ENCODE measurements at places on chromosomes 12 and 14.

- no peak for DNase-seq
Measured at GRCh38 chr12:65229441-65229840, 49.0 kb upstream of the MSRB3 start.

DNA sequence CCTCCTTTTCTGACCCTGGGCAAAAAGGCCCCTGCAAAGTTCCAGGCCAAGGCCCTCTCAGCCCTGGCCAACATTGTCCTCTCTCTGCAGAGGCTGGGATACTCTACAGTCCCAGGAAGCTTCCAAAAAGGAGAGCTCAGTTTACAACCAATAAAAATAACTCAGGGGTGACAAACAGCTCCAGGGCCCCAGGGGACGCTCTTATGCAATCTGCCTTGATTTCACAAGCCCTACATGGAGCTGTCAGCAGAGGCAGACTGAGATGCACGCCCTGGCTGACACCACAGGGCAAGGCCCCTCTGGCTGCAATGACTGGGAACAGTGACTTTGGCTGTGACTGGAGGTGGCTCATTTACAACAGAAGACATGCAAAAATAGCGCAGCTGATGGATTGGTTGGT is 129.0 kb upstream of the MED13L start:
- no peak for DNase-seq

GRCh38 chr12:115213538-115214016 is 529.6 kb upstream of the TBX3 start:
- DNase-seq, result no peak

- no peak for DNase-seq
Measured at GRCh38 chr14:58491593-58491992, 64.1 kb downstream of the KIAA0586 start.

DNA sequence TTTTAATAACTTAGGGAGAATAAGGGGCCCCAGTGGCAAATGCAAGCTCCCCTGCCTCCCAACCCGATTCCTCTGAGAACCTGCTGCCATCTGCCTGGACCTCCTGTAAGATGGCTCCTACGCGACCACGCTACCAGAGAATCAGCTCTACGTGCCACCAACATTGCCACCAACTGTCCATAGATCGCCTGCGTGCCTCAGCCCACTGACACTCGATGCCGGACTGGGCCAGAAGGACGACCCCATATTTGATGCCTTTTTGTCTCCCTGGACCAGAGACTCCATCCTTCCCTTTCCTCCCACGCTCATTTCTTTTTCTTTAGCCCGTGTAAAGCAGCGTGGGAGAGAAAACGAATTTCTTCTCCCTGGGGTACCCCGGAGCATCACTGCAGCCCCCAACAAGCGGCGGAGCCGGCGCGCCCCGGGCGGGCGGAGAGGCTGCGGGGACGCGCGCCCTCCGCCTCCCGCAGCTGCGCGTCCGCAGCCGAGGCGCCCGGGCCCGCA is 565 bp upstream of the KLHL42 start:
- DNase-seq, result no peak

- no peak for DNase-seq
Measured at GRCh38 chr12:1351926-1352325, 242.5 kb downstream of the FBXL14 start.

DNA sequence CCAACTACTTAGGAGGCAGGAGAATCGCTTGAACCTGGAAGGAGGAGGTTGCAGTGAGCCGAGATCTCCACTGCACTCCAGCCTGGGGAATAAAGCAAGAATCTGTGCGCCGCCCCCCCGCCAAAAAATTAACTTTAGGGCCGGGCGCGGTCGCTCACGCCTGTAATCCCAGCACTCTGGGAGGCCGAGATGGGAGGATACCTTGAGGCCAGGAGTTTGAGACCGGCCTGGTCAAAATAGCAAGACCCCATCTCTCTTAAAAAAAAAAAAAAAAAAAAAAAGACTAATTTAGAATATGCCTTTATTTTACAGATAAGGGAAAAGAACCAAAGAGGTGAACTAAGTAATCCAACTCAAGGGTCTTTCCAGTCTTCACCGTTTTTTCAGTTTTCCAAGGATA is 1.2 kb downstream of the KANSL2 start:
- no peak for DNase-seq

- no peak for DNase-seq
Measured at GRCh38 chr12:21962821-21963220, 21.6 kb upstream of the ABCC9 start.

- DNase-seq, result no peak
Measured at GRCh38 chr12:5733136-5733755, 211.8 kb downstream of the ANO2 start.

- DNase-seq, result no peak
Measured at GRCh38 chr12:114954511-114955055, 270.6 kb upstream of the TBX3 start.

DNA sequence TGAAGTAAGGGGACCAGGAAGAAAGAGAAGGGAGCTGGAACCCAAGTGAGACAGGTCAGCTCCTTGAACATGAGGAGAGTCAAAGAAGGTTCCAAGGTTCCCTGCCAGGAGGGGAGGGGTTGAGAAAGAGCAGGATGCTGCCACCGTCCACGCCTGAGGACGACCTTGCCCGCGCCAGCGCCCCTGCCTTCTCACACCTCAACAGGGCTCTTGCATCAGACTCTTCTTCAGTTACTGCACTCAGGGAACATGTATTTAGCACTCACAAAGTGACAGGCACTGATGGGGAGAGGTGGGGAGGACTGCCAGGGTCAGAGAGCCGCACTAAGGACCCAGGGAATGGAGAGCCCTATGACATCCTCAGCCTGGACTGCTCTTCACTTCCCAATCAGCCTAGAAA is 102.1 kb upstream of the NUDT4 start:
- no peak for DNase-seq

DNA sequence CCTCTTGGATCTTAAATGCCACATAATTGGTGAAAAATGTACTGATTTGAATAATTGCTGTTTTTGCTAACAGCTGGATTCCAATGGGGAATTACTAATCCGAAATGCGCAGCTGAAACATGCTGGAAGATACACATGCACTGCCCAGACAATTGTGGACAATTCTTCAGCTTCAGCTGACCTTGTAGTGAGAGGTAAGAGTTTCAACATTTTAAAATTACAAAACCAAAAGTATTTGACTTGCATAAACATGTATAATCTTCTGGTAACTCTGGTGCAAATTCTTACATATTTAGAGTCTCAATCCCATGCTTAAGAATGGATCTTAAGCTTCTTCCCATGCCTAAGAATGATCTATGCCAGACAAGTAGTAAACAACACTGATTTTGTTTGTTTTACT is 229.1 kb upstream of the PDZRN4 start:
- DNase-seq, result no peak

- no peak for DNase-seq
Measured at GRCh38 chr12:47604221-47604873, 101.5 kb downstream of the RPAP3 start.

GRCh38 chr12:79250186-79250585 is 385.6 kb downstream of the SYT1 start:
- no peak for DNase-seq

GRCh38 chr14:54493293-54493692 is 4.5 kb upstream of the GMFB start:
- no peak for DNase-seq

GRCh38 chr14:68109132-68109900 is 289.7 kb downstream of the RAD51B start:
- no peak for DNase-seq

- no peak for DNase-seq
Measured at GRCh38 chr12:101379149-101379548, 28.4 kb downstream of the ARL1 start.

DNA sequence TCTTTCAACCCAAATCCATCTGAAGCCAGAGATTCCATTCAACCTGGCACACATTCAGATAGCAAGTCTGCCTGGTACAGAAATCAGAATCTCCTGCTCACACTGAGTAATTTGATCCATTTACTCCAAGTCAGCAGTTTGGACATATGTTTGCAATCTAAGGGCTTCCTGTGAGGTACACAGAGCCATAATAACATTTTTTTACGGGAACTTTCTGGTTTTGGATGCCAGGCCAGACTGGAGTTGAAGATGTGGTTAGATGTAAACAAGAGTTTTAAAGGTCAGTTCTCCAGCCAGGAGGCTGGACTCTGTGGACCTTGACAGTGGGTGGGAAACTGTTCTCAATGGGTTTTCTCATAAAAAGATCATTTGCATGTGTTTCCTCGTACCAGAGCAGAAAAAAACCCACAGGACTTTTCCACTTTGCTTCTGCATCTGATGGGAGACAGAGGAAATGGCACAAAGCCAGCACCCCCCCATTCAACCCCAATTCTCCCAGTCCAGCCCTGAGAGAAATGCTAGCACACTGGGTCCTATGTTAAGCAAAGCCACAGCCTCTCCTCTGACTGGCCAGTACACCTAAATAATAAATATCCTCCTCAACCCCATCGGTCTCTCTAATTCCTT is 17.7 kb upstream of the TSPAN11 start:
- no peak for DNase-seq

DNA sequence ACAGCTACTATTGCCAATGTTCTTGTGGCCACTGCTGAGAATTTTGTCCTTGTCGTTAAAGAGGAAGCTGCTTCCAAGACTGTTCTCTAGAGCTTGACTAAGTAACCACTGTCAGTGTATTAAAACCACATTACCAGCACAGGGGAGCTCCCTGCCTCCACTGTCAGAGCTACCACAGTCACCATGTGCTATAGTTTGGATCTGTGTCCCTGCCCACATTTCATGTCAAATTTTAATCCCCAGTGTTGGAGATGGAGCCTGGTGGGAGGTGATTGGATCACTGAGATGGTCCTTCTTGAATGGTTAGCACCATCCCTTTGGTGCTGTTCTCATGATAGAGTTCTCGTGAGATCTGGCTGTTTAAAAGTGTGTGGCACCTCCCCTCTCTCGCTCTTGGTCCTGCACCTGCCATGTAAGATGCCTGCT is 23.2 kb upstream of the RAP1B start:
- no peak for DNase-seq

DNA sequence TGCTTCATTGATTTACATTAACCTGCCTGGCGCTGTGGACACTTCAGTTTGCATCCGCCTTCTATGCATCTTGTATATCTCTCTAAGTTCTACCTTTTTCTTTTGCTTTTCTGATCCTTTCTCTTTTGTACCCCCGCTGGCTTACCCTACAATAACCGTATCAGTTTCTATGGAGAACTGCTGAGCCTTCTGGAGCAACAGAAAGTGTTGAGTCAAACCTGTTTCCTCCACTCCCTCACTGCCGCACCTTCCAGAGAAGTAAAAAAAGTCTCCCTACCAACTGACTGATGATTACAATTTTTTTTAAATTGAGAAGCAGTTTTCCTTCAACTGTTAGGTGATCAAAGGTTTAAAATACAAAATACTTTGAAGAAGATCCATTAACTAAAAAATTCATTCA is 17.4 kb downstream of the EXD2 start:
- DNase-seq, result no peak

- DNase-seq, result no peak
Measured at GRCh38 chr12:321606-322326, 59.1 kb upstream of the SLC6A13 start.

GRCh38 chr14:56659964-56660551 is 80.5 kb downstream of the TMEM260 start:
- DNase-seq, result no peak

DNA sequence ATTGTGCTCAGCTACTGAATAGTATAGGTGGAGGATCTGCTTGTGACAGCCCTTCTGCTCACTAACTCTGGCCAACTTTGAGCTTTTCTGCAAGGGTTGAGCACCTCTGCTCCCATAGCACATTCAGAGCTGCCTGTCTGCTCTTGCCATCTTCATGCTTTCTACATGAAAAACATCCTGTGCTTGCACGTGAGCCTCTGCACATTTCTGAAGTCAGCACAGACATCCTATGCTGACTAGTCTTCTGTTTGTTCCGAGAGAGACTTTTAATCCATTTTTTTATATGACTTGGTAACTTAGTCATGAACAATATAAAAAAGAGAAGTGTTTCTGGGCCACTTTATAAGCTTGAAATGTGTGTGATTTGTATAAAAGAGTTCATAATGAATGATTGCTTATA is 969.3 kb downstream of the TMTC2 start:
- DNase-seq, result no peak

DNA sequence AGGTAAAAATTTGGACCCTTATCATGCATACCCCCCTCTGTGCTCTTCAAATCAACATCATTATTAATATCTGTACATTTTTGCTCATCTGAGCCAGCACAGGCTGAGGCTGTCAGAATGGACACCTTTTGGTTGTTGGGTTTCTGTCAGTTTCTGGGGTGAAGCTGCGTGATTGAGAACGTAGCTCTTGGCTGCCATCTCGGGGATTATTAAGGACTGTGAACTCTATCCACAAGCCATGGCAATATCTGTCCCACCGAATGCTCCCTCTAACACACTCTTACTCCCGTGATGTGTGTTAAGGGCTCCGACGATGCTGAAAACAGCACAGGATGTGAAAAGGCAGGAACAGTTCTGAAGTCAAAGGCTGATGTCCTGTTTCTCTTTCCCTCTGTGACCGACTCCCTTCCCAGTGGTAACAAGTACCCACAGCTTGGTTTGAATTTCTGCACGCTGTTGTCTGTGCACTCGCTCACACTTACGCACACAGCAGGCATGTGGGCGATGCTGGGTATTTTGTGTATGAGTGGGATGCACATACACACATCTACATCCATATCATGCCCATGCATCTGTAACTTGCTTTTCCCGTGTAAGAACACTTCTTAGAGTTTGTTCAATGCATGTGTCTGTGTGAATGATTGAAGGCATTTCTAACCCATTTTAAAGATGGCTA is 405.6 kb downstream of the TMEM121 start:
- no peak for DNase-seq

DNA sequence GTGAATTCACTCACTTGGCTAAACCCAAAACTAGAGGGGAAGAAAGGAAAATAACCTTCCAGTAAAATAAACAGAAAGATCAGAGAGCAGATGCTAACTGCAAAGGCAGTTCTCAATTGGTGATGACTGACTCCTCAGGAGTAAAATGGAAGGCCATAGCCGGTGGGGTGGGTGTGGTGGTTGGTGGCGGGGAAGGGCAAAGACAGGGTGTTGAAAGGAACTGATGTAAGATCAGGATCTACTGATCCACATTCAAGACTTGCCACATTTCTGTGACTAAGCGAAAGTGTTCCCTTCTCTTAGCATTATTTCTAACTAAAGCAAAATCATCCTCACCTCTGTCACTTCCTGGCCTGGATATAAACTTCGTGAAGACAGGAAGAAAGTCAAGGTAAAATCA is 26.3 kb upstream of the TC2N start:
- DNase-seq, result no peak

GRCh38 chr12:52022841-52023181 is 16.1 kb downstream of the TAMALIN start:
- no peak for DNase-seq

Measured in stimulated activated CD4-positive, alpha-beta T cell treated with anti-CD3 and anti-CD28 coated beads, Interleukin-1b, Interleukin-23, amount 100 ng/mL, for 1 hour (primary cell).